ENCODE measurements at places on chromosomes 4 and X.
A peak's percentile ranks its signal among the peaks of the same experiment; 100 is the strongest.

DNA sequence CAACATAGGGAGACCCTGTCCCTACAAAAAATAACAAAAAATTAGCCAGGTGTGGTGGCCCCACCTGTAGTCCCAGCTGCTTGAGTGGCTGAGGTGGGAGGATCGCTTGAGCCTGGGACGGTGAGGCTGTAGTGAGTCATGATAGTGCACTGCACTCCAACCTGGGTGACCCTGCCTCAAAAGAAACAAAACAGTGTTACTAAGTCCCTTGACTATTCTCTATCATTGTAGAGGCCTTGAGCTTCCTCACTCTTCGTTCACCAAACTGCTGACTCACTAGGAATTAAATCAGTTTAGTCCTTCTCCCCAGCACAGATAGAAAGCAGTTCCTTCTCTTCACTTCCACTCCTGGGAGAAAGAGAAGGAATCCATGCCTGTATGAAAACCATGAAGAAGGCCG lies 14.5 kb downstream of the CDS1 start:
- no peak for DNase-seq

GRCh38 chr4:154332681-154333421 lies 158.7 kb downstream of the DCHS2 start:
- no peak for DNase-seq

GRCh38 chr4:164997941-164998340 lies 20.5 kb upstream of the TRIM61 start:
- peak; percentile 59 for DNase-seq

DNA sequence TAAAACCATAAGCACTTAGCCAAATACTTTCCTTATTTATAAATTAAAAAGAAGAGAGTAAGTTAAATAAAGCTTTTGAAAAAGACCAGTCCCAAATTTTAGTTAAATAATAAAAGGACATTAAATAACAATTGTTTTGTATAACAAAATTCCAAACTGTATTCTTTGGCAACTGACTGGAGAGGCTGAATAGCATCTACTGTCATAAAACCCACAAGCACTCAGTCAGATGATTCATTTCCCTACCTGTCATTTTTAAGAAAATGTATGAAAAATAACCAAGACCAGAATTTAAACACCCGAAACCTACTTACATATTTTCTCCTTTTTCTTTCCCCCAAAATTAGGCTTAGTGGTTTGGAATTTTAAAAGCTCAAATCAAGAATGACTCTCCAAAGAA lies 32.5 kb upstream of the SMIM10L2A start:
- no peak for DNase-seq

DNA sequence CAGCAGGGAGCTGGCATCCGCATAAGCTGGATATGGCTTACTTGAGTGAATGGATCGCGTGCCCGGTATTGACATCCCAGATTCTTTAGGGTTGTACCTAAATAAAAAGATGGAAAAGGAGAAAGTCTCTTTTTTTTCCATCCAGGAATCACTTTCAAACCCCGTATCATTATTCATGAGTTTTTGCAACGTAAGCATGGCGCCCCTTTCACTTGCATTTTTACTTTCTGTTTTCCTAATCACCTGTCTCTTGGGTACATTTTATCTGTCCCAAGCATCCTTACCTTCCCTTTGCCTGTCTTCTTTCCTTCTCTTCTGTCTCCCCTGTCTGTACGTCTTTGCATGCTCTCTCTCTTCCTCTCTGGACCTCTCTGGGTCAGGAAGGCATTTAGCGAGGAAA lies 128.6 kb downstream of the CPE start:
- no peak for DNase-seq

GRCh38 chr4:170420255-170420693 lies 330.5 kb upstream of the AADAT start:
- DNase-seq: no peak

DNA sequence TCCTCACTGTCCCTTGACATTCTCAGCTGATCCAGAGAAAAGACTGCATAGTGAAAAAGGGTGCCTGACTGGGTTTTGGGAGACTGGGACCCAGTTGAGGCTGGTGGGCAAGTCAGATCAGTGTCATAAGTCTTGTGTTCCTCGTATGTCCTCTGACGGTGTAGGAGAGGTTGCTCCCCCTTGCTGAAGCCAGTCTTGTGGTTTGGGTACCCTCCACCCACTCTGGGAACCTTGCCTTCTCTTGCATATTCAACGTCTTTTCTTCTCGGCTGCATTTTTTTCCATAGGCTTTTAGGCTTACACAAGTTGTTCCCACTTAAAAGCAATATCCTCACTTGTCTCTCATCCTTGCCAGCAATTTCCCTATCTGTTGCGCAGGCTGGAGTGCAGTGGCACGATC lies 211.9 kb downstream of the PTTG2 start:
- DNase-seq: no peak

- no peak for DNase-seq
Measured at GRCh38 chrX:38871129-38872029, 70.1 kb downstream of the MID1IP1 start.

DNA sequence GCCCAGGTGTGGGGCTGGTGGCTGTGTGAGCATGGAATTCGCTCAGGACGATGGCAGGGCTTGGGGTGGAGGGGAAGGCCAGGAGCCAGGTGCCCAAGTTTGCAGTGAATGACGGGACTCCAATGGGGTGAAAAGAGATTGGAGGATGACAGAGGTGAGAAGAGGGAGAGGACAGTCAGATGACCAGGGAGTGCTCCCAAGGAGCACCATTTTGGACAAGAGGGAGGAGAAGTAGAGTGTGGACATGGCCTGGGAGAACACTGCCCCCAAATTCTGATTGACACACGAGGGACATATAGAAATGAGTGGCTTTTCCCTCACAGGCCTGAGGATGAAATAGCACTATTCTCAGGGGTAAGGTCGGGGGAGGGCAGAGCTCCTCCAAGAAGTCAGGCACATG lies 6.7 kb downstream of the MRFAP1 start:
- no peak for DNase-seq

DNA sequence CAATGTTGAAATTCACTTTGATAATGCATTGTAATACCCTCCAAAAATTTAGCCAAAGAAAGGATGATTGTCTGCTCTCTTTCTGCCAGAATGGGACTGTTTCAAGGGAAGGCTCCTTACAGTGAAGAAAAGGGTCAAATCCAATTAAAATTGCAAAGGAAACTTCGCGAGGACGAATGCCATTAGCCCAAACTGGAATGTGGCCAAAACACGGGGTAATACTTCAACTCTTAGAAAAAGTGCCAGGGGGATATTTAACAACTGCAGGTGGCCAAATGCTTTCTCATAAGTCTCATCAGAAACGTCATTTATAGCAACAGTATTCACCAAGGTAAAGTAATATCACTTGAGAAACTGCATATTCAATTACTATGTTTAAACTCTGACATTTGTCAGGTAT lies 29.0 kb downstream of the NKX3-2 start:
- no peak for DNase-seq

- no peak for DNase-seq
Measured at GRCh38 chrX:1493877-1494510, 41.3 kb upstream of the ASMTL start.

DNA sequence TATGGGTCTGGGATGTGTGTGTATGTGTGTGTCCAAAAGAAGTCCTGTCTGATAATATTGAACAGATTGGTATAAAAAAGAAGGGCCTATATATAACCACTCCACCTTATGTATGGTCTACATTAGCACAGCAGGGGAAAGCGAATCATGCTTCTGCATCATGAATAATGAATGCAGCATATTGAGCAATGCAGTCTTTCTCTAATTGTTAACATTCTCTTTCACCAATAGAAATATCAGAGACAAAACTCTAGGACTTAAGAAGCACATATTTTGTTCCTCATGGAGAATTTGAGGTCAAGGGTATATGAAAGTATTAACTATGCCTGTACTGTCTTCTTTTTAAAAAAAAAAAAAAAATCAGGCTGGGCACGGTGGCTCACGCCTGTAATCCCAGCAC lies 264.3 kb upstream of the NOCT start:
- DNase-seq: no peak

GRCh38 chr4:166924424-166924823 lies 309.9 kb downstream of the SPOCK3 start:
- DNase-seq: no peak

DNA sequence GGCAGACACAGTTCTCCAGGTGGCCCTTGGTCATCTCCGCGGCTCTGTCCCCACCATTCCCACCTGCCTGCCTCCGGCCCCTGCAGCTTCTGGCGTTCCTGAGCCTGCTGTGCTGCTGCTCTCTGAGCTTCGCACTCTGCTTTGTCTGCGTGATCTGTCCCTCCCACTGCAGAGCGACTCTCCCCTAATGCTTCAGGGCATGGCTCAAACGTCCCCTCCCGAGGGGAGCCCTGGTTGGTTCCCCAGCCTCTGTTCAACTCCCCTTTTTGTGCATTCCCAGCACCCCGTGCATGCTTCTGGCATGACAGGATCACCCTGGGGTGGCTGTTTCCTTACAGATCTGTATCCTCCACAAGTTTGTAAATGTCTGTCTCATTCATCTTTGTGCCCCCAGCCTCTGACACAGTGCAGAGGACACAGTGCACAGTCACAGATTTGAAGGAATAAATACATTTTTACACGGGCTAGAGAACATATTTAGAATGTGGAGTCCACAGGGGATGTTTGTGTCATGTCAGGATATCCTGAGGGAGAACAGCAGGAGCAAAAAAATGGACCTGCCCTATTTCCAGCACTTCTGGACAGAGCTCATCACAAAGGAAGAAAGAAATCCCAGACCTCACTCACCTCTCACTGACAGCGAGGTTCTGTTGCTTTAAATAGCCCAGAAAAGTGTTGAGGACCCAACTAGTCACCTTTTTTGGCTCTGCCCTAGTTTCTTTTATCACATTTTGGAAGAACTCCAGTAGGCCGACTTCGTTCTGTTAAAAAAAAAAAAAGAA lies 72.6 kb downstream of the GATB start:
- DNase-seq: no peak
